ENCODE measurements at places on chromosomes 3 and 15.

GRCh38 chr15:62874959-62875625 is 167.5 kb upstream of the TPM1 start:
- no peak for DNase-seq

GRCh38 chr15:57337868-57338411 is 38.4 kb upstream of the CGNL1 start:
- no peak for DNase-seq

DNA sequence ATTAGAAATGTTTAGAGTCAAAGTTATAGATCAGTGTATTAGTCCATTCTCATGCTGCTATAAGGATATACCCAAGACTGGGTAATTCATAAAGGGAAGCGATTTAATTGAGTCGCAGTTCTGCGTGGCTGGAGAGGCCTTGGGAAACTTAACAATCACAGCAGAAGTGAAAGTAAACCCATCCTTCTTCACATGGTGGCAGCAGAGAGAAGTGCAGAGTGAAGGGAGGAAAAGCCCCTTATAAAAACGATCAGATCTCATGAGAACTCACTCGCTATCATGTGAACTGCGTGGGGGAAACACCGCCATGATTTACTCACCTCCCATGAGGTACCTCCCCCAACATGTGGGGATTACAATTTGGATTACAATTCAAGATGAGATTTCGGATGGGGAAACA is 871.5 kb downstream of the DIPK2A start:
- no peak for DNase-seq

- DNase-seq = no peak
Observed at GRCh38 chr3:62592408-62592807, 219.1 kb upstream of the FEZF2 start.
